EH (cell line): ENCODE measurements at places on chromosomes 4 and X.

- DNase-seq: peak; percentile 21
Measured at GRCh38 chrX:115333446-115333845, 43.9 kb downstream of the LUZP4 start.

DNA sequence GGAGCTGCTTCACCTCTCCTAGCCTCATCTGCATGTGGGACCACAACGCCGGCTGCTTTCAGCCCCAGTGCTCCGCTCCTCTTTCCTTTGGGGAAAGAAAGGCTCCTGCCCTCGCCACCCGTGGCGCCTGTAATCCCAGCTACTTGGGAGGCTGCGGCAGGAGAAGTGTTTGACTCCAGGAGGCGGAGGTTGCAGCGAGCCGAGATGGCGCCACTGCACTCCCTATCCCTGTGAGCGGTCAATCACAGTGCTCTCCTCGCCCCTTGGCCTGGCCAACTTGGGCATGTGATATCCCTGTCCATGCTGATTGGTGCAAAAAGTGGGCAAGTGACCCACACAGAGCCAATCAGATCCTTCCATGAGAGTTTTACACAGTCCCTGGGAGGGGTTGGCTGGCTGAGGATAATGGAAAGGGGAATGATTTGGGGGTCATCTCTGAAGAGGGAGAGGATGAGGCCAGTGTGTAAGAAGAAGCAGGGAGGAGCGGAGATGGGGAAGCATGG lies 56.2 kb downstream of the WFS1 start:
- DNase-seq: no peak

DNA sequence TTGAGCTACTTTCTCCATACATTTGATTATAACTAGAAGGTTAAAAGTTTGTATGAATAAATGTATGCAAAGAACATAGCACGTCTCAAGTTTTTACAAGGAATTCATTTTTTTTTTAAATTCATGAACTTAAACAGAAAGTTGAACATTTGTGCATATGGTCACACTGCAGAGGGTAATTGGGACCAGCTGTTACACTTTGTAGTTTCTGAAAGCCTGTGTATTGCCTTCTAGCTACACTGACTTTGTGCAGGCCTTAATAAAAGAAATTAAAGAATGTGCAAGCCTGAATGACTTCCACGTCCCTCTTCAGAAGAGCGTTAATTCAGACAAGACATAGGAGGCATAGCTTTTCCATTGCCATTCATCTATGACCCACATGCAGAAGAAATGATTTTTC lies 153.1 kb upstream of the PCDH18 start:
- peak; percentile 74 for DNase-seq

- no peak for DNase-seq
Measured at GRCh38 chr4:160235771-160236170, 1132.9 kb downstream of the RAPGEF2 start.

- no peak for DNase-seq
Measured at GRCh38 chr4:89558147-89558546, 250.5 kb upstream of the GPRIN3 start.

DNA sequence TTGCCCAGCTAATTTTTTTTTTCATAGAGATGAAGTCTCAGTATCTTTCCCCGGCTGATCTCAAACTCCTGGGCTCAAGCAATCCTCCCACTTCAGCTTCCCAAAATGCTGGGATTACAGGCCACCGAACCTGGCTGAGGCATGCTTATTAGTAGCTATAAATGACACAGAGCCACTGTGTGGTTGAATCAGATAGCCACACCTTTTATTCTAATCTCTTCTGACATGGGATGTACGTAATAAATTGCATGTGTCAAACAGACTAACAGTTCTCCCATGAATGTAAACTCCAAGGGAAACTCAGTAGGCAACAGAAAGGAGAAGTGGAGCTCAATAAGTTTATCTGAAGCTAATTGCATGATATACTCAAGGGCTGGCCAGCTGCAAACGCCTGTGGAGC lies 139.8 kb upstream of the VCX3A start:
- DNase-seq: no peak

GRCh38 chrX:38006778-38007177 lies 425 bp downstream of the SYTL5 start:
- DNase-seq: no peak

DNA sequence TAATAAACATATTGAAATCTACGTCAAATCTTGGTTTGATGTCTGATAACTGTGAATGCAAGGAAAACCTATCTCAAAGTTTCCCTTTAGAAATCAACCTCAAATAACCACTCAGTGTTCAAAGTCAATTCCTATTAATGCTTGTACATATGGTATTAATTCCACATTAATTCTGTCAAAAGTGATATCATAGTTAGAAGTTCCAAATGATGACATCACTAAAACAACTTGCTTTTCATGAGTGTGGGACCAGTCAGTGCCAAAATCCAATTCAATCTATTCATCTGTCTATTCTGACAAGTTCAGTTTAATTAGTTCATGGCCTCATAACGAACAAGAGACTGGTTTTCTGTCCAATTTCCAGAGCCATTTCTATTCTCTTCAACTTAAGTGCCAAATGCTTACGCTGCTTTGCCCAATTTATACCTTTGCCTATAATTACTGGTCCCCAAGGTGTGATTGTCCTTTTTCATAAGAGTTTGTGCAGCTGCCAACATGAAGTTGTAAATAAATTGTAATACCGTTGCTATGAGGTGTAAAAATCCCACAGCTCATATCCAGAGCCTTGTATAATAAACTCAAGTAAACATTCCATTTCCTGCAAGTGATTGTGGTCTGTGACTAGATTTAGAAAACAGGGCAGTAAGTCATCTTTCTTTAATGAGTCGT lies 476.2 kb downstream of the RAB28 start:
- DNase-seq: no peak

DNA sequence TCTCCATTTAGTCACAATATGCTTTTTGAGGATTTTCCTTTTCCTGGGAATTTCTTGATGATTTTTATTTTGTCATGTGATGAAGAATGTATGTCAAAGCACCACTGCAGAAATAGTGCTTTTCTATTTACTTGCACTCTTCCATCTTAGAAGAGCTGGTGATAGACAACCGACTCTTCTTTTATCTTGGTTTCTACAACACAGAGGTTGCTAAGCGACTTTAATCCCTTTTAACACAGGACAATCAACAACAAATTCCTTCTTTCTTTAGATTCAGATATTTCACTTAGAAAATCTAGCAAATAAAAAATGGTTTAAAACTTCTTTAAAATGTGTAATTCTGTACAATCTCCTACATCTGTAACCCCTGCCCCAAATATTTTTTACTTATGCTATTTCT lies 34.6 kb downstream of the TET2 start:
- DNase-seq: no peak

DNA sequence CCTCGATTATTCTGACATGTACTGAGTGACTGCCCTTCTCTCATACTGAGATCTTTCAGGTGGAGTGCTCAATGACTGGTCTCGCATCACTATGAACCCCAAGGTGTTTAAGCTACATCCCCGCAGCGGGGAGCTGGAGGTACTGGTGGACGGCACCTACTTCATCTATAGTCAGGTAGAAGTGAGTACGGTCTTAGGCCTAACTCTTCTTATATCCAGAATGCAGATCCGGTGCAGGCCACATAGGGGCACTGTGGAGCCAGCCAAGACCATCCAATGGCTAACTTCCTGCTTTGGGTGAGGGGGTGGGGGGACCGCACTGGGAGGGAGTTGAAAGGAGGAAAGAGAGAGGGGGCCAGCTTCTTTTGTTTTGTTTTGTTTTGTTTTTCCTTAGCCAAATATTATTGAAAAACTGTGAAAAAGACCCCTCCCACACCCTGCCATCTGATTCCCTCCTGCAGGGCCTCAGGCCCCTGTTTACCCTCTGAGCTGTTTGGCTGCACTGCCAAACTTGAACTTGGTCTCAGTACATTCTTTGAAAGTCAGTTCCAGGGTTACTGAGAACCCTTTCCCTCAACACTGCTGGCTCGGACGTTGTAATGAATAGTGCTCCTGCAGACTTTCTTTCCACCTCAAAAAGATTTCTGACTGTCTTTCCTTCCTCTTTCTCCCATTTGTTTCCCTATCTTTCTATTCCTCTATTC lies 16.2 kb downstream of the AWAT2 start:
- peak; percentile 49 for DNase-seq

DNA sequence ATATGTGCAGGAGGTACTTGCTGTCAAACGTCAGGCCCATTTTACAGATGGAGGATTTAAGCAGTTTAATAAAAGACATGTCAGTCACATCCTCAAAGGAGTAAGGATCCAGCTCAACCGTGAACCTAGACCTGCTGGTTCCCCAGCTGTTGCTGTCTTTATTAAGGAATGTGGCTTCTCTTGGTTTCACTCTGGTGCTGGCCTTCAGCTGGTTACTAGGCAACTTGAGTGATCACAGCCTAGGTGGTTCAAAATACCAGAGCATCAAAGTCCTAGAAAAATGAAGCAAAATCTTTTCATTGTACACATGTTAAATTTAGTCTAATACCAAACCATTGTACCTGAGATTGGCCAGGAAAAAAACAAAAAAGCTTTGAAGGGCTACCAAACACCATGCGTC lies 32.7 kb upstream of the GLRA2 start:
- peak; percentile 14 for DNase-seq

DNA sequence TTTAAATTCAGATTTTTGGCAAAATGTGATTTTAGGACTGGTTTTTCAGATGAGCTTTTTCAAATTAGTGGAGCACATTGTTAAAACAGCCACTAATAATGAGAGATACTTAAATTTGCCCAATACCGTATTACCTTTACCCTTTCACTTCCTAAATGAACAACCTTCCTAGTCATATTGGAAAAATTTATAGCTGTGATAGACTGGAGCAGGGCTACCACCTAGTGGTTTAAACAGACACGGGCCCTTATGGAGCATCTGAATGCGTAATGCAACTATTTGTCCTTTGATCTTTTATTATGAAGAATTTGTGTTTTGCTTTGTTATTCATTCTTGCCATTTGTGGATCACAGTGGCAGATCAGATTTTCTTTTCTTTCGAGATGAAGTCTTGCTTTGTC lies 72.7 kb downstream of the KDM6A start:
- no peak for DNase-seq

- DNase-seq: no peak
Measured at GRCh38 chr4:80568891-80569290, 233.4 kb downstream of the CFAP299 start.

DNA sequence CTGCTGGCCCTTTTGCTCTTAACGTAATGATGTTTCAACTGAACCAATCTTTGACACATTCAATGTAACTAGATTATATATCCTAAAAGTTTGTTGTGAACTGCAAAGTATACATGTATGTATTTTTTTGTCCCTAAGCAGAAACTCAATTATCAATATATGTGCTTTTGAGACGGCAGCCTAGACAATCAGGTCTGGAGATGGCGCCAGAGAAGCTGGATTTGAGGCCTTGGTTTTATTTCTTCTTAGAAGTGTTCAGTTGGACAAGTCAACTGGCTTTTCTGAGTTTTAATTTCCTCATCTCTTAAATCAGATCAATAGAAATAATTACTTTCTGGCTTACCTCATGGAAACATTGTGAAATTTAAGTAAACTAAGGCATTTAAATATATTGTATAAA lies 62.5 kb downstream of the DCAF8L1 start:
- DNase-seq: no peak

DNA sequence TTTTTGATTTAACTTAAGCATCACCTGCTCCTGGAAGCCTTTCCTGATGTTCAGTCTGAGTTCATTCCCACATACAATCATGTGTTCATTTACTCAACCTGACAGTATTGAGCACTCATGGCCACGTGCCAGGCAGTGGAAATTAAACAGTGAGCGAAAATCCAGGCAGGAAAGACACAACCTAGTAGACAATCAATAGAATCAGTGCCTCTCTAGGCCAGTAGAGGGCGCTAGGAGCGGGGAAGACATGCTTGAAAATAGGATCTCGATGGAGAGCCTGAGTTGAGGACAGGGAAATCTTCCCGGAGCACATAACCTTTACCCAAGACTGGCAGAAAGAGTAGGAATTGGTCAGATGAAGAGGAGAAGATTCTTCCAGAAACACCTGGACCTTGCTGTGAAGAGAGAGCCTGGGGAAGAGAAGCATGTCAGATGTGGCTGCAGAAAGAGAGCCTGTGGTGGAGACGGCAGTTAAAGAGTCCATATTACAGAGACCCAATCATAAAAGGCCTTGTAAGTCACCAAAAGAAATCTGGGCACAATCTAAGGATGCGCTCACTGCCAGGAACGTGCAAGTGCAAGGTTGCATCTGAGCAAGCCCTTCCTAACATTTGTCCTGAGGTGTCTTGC lies 103.5 kb downstream of the LDB2 start:
- peak; percentile 67 for DNase-seq

GRCh38 chr4:6024313-6024960 lies 6.2 kb upstream of the C4orf50 start:
- no peak for DNase-seq

- DNase-seq: no peak
Measured at GRCh38 chr4:1983053-1983845, 25.5 kb downstream of the NELFA start.

DNA sequence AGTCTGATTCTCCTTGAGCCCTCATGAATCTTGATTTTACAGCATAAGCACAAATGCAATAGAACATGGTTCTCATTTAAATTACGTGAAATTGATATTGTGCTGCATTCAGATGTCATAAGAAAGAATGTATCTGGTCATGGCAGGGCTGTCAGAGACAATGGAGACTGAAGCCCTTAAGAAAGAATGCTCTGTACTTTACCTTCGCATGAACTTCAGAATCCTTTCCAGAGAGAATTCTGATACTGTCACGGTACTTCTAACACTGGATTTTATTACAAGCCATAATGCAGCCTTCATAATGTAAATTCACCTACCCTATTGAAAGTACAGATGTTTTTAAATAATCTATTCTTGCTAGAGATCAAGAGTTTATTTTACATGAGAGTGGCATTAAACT lies 677.9 kb upstream of the ADGRL3 start:
- no peak for DNase-seq

- DNase-seq: peak; percentile 58
Measured at GRCh38 chrX:45716750-45717149, 516.1 kb upstream of the DIPK2B start.

DNA sequence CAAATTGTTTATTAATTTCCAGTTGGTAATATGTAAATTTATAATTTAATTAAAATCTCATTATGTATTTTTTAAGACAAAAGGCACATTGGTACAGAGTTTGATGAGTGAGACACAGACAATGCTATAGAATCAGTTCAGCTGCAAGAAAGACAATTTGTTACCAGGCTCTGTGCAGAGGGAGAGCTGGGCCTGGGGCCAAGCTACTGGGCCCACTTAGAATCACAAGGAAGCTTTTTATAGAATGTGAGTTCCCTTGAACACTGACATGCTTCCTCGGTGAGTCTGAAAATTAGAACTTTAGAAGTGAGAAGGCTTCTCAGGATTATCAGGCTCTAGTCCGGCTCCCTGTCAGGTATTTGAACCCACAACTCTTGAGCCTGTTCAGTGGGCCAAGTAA lies 129.0 kb downstream of the AFF2 start:
- DNase-seq: no peak
